ENCODE measurements at places on chromosomes 11 and 22. TPM values are rescaled to one million over a fixed set of nuclear protein-coding genes. Genes with fewer than 3 reads are reported as not detected.

The OR52R1 gene
- not detected for total RNA-seq

The IL18BP gene
- 16.7 TPM for total RNA-seq

The SYT9 gene
- not detected for total RNA-seq

- no peak for DNase-seq
These were observed 86.4 kb downstream of the GDPD4 start for GRCh38 chr11:77215106-77215505.

DNA sequence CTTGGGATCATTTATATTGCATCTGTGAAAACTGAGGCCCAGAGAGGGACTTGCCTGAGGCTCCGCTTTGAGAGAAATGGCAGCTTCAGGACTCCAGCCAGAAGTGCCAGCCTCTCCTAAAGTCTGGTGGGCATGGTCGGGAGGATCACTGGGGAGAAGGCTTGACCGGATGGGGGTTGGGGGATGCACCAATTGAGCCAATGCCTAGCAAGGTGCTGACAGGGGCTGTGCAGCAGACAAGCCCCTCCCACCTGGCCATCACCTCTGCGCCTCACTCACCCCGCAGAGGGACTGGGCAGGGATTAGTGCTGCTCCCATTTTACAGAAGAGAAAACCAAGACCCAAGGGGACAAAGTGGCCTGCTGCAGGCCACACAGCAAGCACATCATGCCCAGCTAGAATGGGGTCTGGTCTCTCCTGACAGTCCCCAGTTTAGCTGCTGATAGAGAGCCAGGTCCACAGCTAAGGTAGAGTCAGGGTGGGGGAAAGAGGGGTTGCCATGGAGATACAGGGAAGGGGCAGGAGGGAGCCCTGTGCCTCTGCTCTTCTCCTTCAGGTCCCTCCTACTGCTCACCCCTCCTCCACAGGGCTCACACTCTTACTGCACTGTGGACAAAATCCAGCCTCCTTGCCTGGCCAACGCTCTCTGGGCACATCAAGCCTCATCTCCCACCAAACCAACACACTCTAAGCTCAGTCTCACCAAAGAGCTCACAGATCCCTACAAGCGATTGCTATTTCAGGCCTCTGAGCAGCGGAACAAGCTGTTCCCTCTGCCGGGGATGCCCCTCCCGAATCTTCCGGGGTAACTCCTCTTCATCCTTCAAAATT is 29.5 kb downstream of the TEF start:
- DNase-seq: no peak

DNA sequence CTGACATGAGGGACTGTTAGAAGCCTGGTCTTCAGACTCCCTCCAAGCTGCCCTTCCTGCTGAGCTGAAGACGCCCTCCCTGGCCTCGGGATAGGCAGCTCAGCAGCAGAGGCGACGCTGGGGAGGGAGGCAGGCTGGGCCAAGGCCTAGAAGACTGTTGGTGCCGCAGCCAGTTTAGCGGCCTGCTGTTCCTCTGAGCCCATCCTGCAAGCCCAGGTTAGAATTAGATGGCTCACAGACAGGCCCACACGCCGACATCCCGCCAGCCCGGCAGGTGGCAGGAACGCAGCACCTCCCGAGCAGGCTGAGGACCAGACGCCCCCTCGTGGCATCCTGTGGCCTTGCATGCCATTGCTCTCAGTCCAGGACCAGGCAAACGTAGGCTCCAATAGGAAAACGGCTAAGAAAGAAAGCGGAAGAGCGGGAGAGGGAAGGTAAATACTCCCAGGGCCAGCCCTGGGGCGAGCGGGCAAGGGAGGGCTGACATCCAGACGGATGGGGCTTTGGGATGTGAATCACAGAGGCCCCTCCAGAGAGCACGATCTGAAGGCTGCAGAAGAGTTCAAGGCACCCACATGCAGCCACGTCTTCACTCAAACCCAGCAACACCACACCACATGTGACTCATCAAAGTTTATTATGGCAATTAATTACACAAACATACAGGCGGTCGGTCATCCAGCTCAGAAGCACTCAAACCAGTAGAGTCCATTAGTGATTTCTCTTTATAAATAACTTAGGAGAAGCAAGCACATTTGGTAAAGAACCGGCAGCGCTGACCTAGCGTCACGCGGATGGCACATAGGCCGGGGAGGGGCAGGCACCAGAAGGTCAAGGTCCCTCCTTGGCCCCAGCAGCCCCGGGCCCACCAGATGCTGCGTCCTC is 27.6 kb downstream of the CD5 start:
- peak; percentile 90 for DNase-seq

- no peak for DNase-seq
These were observed 68.8 kb upstream of the SCUBE2 start for GRCh38 chr11:9160166-9160565.

DNA sequence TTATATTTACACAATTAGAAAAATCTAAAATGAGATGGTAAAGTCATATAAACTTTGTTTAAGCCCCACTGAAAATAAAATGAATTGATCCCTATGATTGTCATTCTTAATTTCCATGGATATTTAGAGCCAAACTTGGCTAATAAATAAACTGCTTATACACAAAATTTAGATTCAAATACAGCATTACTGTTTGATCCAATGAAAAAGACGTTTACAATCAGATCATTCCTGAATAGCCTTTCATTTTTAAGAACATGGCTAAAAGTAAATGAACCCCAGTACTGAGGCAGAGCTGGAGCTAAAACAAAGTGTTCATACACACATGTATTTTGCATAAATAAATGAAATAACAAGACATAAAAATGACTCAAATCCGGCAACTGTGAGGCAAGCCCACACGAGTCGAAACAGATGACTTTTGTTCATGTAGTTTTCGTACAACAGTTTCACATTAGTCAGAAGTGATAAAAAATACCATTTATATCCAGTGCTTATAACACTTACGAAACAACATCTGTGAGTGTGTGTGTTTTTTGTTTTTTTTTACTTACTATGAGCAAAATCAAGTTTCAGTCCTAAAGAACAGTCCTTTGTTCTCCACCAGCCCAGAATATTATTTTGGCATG is 386.5 kb downstream of the SOX6 start:
- DNase-seq: no peak

DNA sequence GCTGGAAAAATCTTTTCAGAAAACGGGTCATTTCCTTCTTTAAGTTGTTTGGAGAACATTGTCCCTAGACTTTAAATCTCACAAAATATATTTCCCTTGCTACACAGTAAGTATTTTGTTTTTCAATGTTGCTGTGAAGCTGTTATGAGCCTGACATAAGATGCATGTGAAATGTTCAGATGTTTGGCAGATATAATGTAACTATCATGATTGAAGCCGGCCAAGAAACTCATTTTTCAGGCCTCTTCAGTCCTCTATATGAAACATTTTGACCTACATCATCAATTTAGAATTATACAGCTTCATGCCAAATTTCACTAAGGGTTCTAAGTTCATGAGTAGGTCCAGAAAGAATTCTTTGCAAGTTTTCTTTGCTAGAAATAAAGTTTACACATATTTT is 133.8 kb downstream of the JRKL start:
- DNase-seq: no peak

DNA sequence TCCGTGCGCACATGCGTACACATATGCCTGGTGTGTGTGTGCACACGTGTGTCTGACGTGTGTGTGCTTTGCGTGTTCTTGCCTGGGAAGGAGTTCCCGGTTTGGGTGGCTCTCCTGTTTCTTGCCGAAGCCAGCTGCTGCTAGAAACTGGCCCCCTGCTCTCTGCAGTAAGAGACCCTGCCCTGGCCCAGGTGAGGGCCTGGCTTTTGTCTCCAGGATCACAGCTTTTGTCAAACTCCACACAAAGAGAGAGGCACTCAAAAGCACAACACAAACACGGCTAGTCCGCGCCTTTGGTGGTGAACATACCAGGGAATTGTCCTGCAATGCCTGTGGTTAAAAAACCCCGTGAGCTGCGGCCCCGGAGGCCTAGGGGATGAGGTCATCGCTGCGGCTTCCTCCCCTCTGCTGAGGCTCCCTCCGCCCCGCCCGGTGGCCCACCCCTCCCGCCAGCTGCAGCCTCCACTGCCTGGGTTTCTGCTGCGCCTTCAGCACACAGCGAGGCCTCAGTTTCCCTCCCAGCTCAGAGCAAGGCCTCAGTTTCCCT is 88.9 kb downstream of the KCNQ1 start:
- peak; percentile 64 for DNase-seq

- peak; percentile 44 for DNase-seq
These were observed 6.9 kb upstream of the TUBA8 start for GRCh38 chr22:18103527-18104269.

The APLNR gene
- total RNA-seq: not detected

DNA sequence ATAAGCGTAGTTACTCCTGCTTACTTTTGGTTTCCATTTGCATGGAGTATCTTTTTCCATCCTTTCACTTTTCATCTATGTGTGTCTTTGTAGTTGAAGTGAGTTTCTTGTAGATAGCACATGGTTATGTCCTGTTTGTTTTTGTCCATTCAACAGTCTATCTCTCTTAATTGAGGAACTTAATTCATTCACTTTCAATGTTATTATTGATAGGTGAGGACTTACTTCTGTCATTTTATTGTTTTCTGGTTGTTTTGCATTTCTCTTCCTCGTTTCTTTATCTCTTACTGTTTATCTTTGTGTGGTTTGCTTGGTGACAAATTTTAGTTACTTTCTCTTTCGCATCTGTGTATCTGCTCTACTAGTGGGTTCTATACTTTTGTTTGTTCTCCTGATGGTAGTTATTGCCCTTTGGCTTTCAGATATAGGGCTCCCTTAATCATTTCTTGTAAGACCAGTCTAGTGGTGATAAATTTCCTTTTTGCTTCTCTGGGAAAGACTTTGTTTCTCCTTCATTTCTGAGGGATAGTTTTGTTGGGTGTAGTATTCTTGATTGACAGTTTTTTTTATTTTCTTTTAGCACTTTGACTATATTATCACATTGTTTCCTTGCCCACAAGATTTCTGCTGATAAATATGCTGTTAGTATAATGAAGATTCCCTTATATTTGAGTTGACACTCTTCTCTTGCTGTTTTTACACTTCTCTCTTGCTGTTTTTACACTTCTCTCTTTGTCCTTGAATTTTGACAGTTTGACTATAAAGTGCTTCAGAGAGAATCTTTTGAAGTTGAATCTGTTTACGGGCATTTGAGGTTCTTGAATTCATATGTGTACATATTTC is 9.0 kb upstream of the RAG1 start:
- DNase-seq: no peak

GRCh38 chr22:31944700-31945442 is 536 bp downstream of the YWHAH start:
- peak; percentile 33 for DNase-seq

GRCh38 chr22:37121887-37122591 is 12.5 kb upstream of the TMPRSS6 start:
- DNase-seq: peak; percentile 95

DNA sequence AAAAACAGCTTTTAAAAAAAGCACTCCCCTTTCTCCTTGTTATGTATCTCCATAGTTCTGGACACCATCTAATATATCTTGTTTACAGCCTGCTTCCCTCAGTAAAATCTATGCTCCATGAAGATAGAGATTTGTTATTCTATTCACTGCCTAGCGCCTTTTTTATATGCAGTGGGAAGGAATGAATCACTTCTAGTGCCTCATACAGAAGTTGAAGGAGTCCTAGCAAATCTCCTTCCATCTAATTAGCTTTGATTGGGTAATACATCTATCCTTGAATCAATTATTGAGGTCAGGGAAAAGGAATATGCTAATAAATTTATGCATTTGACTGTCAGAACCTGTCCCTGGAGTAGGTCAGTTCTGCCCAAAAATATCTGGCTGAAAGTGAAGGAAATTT is 25.8 kb downstream of the SPA17 start:
- no peak for DNase-seq

DNA sequence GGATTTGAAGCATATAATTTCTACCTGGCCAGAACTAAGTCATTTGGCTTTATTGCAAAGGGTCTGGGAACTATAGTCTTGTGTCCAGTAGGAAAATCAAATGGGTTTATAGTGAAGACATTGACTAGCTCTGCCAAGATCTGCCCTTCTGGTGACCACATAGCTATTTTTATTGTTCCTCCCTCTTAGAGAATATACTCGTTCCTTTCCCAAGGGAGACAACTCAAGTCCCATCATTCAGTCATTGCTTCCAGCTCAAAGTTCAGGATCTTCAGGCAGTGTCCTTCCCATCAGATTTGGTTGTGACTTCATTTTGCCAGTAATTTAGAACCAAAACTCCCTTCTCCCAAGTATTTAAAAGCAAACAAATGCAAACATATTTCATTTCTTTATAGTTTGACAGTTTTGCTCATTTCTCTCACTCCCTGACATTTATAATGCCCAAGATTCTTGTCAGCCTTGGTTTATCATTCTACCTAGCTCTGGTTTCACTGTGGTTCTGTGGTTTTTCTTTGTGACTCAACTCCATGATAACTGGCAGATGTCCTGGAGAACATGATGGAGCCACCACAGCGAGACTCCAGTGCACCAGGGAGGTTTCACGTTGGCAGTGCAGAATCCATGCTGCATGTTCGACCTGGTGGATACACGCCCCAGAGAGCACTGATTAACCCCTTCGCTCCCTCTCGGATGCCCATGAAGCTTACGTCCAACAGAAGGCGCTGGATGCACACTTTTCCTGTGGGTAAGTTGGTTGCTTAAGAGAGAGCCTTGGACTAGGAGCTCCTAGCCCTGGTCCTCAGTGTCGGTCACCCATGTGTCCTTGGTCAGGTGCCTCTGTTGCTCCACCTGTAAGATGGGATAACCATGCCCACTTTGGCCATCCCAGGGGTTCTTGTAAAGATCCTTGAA is 64.9 kb downstream of the DEPDC5 start:
- DNase-seq: peak; percentile 44

The DDX25 gene
- 0.32 TPM for total RNA-seq

- no peak for DNase-seq
These were observed 23.9 kb upstream of the TMPRSS13 start for GRCh38 chr11:117953024-117953671.

The ACTN3 gene
- total RNA-seq: not detected

GRCh38 chr11:71444811-71445210 is 3.4 kb downstream of the DHCR7 start:
- DNase-seq: no peak

DNA sequence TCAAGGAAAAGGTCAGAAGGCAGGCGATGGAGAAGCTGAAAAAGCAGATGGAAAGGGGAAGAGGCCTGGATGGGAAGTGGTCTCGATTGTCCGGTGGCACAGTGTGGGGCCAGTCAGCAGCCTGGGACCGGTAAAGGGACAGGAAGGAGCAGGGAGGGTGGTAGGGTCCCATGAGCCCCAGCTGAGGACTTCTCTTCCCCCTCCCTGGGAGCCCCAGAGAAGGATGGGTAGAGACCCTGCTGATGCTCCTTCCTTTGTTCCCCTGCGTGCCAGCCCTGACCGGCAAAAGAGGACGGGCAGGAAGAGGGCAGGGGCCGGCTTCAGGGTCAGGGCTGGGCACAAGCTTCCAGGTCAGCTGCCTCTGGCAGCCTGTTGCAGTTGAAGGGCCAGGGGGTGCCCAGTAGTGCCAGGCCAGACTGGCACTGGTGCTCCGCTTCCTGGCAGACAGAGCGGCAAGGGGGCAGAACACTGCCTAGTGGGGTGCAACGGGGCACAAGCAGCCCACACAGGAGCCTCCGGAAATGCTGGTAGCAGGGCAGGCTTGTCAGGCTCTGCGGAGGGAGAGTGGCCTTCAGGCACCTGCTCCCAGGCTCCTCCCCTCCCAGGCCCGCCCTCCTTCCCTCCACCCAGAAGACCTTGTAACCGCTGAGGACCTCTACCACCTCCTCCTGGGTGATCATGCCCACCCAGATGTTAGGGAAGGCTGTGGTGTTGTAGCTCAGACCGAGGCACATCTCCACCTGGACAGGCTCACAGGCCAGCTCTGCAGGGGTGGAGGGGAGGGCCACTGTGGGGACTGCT is 739 bp upstream of the C1QTNF5 start:
- DNase-seq: no peak

The MMP3 gene
- total RNA-seq: not detected

GRCh38 chr22:19097518-19097917 is 24.7 kb downstream of the DGCR2 start:
- DNase-seq: no peak

GRCh38 chr11:88428959-88429358 is 91.4 kb upstream of the CTSC start:
- no peak for DNase-seq

The PAX6 gene
- 0.46 TPM for total RNA-seq
